HuH-7 (cell line): ENCODE measurements at places on chromosomes 11 and 22.

DNA sequence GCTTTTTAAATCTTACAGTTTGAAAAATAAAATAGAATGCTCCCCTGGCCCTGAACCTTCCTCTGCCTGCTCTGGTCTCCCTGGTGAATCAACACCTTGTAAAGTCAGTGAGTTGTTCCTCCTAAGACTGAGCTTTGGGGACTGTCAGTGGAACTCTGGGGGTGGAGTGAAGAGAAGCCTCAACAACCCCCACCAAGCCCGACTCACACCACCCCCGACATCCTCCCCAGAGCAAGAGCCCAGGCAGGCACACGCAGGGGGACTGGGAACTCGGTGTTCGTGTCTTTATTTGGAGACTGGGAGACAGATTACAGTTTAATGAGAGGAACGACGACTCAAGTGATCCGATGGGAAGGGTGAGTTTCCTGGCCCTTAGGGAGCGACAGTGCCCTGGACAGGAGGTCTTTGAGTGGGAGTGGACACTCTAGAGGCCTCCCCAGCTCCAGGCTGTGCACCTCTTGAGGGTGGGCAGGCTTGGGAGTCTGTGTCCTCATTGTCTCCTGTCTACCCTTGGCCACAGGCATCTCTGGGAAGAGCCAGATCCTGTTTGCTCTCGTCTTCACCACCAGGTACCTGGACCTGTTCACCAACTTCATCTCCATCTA is 6.2 kb downstream of the KDELR3 start:
- no peak for DNase-seq

DNA sequence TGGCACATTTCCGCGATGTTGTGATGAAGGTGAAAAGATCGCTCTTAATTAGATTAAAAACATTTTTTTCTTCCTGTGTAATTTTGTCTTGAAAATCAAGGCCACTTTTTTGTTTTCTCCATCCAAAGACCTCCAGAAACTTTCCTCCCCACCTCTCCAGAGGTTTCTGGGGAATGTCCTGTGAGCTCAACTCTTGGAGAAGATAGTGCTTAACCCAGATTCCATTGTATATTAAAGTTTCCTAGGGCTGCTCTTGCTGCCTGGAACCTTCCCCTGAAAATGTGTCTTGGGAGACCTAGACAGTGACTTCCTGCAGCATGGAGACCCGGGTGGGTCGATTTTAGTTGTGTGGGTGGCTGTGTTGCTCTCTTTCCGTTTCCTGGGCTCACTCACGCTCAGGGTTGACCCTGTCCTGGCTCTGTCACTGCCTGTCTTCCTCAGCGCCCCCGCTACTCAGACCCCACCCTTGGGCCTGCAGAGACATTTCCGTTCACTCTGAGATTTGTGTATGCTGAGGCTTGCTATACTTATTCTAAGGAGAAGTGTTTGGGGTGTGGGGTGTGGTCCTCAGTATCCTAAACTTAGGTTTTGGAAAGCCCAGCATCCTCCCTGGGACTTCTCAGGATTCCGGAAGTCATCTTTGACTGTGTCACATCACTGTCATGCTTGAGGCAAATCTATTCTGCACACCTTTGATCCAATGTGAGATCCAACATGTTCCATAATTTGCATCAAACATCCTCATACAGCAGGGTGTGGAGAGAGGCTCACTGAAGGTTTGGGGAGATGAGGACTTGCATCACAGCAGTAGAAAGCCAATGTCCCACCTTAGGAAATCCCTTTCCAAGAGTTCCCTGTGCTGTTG is 47.2 kb downstream of the KCNQ1OT1 start:
- DNase-seq = peak; percentile 1

GRCh38 chr11:104078245-104078644 is 41.8 kb downstream of the DDI1 start:
- DNase-seq = no peak

DNA sequence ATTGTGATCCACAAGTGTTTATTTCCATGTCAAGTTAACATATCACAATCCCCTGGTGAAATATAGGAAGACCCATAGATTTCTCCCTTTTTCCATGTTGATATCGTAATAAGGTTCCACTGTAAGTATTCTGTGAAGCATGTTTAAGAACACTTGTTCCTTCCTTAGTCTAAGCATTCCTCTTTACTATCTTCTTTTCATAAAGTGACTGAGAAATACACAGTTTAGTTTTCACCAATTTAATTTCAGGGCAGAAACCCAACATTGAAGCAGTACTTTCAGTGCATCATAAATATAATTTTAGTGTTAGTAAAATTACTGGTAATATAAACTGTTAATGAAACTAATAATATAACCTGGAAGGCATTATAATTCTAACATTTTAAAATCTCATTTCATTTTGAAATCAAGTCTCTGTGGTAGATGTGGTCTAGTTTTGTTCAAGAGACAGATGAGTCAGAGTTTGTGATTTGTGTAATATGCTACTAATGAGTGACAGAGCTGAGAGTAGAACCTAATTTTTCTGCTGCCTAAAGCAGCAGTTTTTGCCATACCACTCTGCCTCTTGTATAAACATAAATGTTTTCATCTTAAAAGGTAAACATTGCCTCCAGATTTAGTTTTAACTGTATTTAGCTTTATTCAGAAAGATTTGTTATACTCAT is 79.4 kb downstream of the ATM start:
- no peak for DNase-seq

DNA sequence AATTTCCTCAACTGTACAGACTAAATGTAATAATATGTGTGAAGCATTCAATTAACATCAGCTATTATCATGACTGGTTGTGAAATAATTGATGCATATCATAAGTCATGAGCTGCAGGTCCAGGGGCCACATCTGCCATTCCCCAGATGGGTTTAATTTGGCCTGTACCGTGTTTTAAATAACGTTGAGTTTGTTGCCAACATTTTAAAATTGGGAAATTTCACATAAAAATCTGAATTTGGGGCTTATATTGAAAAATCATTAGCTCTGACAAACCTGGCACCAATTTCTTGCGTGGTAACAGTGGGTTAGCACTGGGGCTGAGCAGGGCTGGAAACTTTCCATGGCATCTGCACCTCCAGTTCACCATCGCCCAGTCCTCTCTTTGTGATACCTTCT is 193.9 kb downstream of the SNX19 start:
- no peak for DNase-seq

- DNase-seq = no peak
These were observed 54.2 kb downstream of the CLPB start for GRCh38 chr11:72380132-72380503.

- peak; percentile 73 for DNase-seq
These were observed 396 bp downstream of the OSBP start for GRCh38 chr11:59615120-59615636.

GRCh38 chr11:88464528-88464927 is 127.0 kb upstream of the CTSC start:
- DNase-seq = no peak

- no peak for DNase-seq
These were observed 125.1 kb downstream of the TRIM44 start for GRCh38 chr11:35787626-35788025.

DNA sequence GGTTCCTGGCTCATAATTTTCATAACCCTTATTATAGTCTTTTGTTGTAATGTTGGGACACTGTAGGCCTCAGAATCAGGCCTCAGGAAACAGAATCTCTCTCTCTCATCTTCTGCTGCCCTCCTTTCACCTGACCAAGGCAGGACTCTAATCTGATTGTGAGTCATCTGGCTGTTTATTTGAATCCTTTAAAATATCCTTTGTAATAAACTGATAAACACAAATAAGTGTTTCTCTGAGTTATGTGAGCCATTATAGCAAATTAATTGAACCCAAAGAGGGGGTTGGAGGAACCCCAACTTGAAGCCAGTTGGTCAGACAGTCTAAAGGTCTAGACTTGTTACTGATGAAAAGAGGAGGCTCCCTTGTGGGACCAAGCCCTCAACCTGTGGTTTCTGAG is 30.6 kb downstream of the ACER3 start:
- no peak for DNase-seq

DNA sequence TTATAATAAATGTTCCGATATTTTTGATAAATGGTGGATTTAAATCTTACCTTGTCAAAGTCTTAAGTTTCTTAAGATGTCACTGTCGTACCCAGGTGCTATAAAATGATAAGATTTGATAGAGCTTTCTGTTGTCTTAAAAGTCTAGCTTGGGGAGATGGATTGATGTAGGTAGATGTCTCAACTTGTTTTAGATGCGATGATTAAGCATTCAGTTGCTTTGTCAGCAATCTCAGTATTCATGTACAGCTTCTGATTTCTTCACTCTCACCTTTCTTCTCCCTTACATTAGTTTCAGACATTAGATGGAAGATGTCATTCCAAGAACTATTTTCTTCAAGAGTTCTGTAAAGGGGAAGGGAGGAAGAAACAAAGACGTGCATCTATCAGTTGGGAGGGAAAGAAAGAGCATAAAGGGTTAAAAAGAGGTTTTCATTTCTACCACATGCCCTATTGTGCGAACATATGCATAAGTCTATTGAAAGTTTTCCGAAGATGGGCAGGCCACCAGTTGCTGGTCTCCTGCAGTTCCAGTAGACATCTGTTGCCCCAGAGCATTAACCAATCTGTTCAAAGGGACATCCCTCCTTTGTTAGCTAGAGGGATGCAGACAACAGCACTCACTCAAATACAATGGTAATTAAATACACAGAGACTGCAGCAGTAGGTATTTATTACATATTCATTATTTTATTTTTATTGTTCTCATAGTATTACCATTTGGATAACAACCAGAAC is 38.4 kb downstream of the ZC3H12C start:
- DNase-seq = no peak

DNA sequence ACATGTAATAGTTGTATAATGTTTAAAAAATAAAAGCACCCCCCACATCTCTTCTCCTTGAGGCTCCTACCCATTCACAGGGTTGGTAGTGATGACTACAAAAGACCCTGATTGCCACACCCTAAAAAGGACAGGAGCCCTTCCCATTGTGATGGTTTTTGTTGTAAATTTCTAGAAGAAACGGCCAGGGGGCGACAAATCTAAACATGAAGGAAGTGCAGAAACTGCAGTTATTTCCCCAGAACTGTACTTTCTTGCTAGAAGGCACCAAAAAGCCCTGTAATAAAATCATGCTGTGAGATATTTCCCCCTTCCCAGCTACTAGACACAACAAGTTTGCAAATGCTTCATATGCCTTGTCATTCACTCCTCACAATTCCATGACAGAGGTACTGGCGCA is 10.8 kb downstream of the PRR5L start:
- DNase-seq = no peak

- DNase-seq = no peak
These were observed 42.0 kb upstream of the CARD18 start for GRCh38 chr11:105181521-105181920.

- DNase-seq = no peak
These were observed 13.3 kb upstream of the GRAMD4 start for GRCh38 chr22:46606886-46607285.

DNA sequence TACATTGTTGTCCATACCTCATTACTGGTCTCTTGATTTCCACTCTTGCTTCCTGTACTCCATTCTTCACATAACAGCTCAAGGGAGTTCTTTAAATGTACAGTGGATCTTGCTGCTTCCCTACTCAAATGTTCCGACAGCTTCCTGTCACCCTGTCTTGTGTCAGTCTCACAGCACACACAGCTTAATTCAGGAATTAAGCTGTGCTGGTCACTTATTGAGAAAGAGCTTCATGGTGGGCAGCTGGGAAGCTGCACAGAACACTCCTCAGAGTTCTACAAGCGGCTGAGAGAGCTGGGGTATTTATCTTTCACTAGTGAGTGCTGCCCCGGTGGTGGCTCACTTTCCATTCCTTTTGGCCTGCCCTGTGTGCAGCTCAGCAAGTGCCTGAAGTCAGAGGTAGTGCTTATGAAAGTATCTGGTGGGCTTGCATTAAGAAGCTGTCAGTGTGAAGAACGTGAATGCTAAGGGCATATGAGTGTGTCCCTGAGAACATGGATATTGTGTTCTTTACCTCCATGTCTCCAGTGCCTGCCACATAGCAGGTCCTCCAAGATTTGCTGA is 48.7 kb downstream of the KCNQ1OT1 start:
- DNase-seq = peak; percentile 0

GRCh38 chr11:118691926-118692830 is 12.7 kb upstream of the TREH start:
- DNase-seq = no peak

DNA sequence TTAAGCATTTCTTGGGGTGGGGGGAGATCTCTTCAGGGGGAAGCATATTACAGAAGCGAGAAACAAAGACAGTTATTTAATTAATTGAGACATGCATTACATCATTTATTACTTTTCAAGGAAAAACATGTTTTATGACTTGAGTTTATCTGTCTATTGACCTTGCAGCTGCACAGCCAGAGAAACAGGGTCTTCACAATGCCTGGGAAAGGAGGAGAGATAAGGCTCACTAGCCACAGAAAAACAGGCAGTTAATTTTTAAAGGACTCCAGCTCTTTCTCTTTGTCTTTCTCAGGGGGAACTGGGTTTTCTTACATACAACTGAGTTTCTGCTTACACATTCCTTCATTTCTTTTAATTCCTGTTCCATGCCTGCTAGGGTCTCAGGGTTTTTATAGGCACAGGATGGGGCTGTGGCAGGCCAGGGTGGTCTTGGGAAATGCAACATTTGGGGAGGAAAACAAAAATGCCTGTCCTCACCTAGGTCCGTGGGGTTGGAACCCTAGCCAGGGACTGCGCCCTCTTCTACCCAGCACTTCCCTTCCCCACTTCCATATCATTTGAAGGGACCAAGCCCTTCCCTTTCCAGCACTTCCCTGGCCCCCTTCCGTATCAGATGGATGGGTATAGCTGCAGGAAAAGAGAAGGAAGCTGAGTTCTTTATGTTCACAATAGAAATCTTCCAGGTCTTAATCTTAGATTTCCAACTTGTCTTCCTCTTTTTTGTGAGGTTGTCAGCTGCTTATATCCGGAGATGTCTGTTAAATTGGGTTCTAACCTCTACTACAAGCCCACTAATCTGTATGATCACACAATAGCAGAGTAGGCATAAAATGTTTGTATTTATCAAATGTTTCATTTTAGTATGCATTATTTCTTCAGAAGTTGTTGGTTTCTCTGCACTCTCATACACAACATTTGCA is 38.3 kb downstream of the BIRC2 start:
- no peak for DNase-seq

- no peak for DNase-seq
These were observed 150.9 kb upstream of the THY1 start for GRCh38 chr11:119573858-119574257.

GRCh38 chr11:63855975-63856374 is 17.1 kb downstream of the MARK2 start:
- no peak for DNase-seq

- no peak for DNase-seq
These were observed 763.9 kb downstream of the NTM start for GRCh38 chr11:132134322-132134721.

- DNase-seq = no peak
These were observed 28.9 kb downstream of the SLC22A12 start for GRCh38 chr11:64619811-64620380.
